ENCODE measurements at places on chromosomes 2 and 18.

- no peak for DNase-seq
These were observed 17.6 kb downstream of the DHRS9 start for GRCh38 chr2:169086893-169087467.

DNA sequence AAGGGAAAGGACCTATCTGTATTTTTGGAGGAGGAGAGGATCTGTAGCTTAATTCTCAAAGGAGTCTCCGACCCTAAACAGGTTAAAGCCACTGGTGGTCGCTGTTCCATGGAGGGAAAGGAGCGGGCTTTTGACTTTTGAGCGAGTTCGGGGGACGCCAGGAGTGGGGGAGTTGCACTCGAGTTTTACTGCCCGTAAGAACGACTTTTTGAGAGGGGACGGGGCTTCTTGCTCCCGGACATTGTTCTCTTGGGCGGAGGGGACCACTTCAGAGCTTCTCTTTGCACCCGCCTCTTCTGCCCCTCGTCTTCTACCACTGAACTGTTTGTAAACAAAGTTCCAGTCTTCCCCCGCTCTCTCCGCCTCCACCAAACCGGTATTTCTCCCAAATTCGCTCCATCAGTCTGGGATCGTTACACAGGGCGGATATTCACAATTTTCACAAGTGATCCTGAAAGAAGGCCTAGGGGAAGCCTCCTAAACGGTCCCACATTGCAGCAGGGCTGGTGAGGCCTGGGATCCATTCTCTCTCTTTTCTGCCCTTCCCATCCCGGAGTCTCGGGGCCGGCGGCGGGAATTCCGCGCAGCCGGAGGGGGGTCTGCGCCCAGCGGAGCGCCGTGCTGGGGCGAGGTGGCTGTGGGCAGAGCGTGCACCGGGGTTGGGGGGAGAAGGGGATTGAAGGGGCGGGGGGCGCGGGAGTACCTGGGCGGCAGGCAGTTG is 6.6 kb downstream of the DLX2 start:
- no peak for DNase-seq

DNA sequence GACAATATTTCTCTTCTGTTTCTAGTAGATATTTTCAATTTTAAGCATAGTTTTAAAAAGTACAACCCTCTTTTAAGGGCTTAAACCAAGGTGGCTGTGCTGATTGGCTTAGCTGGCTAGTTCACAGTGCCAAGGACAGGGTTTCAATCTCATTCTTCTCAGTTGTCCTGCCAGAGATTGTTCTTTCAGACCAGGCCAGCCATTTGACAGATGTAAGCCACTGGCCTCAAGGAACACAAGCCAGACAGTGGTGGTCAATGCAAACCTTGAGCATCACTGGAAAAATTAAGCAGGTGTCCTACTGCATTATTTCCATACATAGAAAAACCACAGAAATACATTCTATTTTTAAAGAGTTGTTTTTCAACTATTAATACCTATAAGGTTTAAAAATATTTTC is 5.9 kb downstream of the RNF103 start:
- DNase-seq: no peak

- DNase-seq: no peak
These were observed 90.6 kb upstream of the MBOAT2 start for GRCh38 chr2:9094117-9094516.

DNA sequence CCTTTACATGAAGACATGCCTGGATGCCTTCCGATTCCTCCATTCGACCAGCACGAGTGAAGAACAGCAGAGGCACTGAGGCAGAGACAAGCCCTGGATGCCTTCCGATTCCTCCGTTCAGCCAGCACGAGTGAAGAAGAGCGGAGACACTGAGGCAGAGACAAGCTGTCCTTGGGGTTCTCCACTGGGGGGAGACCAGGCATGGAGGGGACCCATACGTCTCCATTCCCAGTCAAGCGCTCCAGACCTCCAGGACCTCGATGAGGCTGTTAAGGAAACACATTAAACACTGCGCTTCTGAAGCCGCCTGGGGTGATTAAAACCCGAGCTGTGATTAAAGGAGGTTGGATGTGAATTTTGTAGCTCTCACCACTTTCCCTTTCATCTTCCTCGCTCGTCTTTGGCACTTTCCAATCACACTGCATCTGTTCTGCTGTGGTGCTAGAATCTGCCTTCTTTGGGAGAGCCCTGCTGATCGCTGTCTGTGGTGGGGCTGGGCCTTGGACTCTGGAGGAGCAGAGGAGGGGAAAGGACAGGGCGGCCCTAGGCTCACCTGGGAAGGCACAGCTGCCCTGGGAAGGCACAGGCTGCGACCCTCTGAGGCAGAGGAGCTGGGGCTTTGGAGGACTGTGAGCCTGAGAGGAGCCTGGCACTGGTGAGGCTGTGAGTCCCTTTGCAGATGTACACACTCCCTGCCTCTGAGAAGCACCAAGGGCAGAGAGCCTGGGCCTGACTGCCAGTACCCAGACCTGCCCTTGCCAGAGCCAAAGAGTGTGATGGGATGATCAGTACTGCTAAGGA is 463.1 kb upstream of the HS6ST1 start:
- no peak for DNase-seq

DNA sequence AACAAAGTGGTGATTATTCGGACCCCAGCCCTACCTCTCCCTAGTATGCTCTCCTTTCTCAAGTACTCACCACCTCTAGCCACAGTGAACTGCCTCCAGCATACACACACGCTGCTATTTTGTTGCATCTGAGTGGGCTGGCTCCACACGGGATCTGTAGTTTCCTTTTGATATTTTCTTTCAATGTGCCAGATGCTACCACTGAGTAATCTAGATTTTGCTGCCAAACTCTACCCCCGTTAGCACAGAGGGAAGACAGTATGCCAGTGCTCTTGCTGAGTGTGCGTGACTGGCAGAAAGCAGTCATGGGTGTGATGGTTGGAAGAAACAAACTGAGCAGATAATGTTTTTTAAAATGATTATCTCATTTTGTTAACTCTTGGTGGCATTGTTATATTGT is 11.6 kb downstream of the CFLAR start:
- no peak for DNase-seq

DNA sequence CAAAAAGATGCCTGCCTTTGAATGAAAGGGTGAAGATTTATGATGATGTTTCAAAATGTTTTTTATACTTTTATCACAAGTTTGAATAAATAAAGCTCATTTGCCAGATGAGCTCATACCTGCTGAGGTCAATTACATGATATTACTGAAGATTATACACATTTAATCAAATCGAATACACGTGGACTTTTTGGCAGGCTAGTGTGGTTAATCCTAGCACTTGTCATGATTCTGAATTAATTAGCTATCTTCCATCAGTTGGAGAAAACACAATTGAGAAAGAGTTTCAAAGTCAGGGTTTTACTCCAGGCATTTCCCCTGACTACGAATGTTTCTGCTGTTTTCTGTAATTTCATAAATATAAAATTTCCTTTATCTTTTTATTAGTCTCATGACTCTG is 54.4 kb downstream of the LRPPRC start:
- DNase-seq: no peak

DNA sequence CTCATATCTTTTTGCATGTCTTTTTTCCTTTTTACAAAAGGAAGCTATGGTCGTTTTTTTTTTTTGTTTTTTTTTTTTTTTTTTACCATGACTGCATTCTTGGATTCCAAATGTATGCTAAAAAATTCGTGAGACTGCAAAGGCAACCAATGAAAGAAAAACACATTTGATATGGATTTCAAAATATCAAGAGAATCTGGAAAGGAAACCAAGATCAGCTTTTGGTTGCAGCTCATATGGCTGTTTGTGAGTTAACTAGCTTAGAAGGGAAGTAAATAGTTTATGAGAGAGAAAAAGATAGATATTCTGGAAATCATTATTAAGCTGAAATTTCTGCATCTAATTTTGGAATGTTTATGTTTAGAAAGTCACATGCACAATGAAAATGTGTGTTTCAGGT is 110.3 kb downstream of the PRPF40A start:
- DNase-seq: no peak

GRCh38 chr18:59908799-59909198 is 9.0 kb downstream of the PMAIP1 start:
- no peak for DNase-seq

- no peak for DNase-seq
These were observed 73.8 kb downstream of the HDAC4 start for GRCh38 chr2:239326831-239327535.

- DNase-seq: no peak
These were observed 32.0 kb downstream of the LGALSL start for GRCh38 chr2:64485961-64486360.

GRCh38 chr18:70332694-70333093 is 43.8 kb downstream of the SOCS6 start:
- DNase-seq: no peak

DNA sequence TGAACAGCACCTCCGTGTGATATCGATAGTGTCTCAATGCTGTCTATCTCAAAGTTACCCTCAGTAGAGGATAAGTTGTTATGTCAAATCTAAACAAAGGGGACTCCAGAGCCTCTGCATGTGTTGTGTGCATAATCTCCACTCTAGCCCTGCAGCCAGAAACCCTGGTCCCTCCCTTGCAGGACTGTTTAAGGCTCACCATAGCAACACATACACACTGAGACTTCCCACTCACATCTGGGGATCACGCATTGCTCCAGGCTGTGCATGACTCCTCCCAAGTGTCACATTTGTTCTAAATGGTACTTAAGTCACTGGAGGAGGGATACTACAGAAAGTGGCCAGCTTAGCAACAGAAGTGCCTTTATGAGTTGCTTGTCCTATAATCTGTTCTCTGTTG is 258.6 kb upstream of the CRIM1 start:
- DNase-seq: no peak

DNA sequence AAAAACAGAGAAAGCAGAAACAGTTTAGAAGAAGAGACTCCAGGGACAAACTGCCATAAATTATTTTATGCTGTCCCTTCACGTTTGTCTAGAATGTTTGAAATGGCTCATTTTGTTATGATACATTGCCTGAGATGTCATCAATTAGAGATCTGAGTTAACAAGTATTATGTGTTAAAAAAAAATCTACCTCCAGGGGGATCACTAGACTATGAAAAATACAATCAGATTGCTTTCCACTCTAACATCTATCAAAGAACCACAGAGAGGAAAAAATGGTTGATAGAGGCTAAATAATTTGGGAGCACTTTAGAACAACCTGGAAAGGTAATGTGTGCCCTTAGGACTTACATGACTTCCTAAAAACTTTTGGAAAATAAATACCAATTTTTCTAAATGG is 103.8 kb upstream of the CCDC150 start:
- DNase-seq: no peak

- DNase-seq: no peak
These were observed 405.7 kb downstream of the FBXO15 start for GRCh38 chr18:73741946-73742345.

- peak; percentile 75 for DNase-seq
These were observed 1.1 kb upstream of the SEH1L start for GRCh38 chr18:12946549-12947284.

GRCh38 chr18:13710414-13710831 is 15.9 kb downstream of the FAM210A start:
- DNase-seq: no peak

DNA sequence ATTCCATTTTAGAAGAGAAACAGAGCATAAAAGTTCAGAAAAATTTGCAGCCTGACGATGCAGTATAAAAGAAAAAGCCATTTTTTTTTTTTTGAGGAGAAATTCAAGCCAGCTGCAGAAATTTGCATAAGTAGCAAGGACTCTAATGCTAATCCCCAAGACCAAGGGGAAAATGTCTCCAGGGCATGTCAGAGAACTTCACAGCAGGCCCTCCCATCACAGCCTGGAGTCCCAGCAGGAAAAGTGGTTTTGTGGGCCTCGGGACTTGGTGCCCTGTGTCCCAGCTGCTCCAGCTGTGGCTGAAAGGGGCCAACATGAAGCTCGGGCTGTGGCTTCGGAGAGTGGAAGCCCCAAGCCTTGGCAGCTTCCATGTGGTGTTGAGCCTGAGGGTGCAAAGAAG is 325.3 kb upstream of the HNMT start:
- DNase-seq: no peak

- no peak for DNase-seq
These were observed at the start of gene FSIP2 for GRCh38 chr2:185738679-185739472. Gene FSIP2, plus strand, starts transcription at chr2:185738804. Its CDS starts 91 bp downstream, at chr2:185738895.

- DNase-seq: no peak
These were observed 14.3 kb upstream of the CCDC85A start for GRCh38 chr2:56169521-56169920.

DNA sequence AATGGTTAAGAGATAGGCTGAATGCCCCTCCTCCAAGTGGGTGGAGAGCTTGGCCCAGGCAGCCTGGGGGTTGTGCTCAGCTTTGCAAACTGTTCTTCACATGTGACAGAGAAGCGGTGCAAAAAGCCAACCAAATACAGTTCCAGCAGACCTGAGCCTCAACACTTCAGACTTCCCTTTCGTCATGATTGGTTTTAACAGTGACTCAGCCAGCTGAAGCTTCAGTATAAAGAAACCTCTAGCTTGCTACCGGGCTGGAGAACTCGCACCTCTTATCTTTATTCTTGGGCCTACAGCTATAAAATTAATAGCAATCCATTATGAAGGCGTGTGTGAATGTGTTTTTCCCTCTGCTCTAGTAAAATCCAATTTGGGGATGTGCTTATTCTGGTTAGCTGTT is 20.0 kb downstream of the SETBP1 start:
- no peak for DNase-seq

- peak; percentile 95 for DNase-seq
These were observed 217.8 kb downstream of the OSR1 start for GRCh38 chr2:19140463-19141208.

GRCh38 chr2:66830881-66831280 is 396.0 kb downstream of the MEIS1 start:
- DNase-seq: no peak

DNA sequence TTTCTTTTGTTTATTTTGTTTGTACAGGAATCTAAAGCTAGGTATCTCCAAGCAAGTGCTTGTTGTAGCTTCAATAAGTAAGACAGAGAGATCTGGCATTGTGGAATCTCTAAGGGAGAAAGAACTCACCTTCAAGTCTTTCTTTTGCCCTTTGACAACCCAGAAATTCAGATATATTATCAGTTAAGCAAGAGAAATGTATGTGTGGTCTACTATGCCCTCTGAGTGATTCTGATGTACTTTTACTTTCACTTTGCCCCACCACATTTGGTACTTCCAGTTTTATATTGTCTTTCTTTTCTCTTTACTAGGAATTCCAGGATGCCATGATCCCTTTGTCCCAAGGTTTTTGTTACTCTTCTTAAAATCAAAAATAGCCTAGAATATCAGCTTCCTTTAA is 259.6 kb upstream of the PIK3C3 start:
- DNase-seq: no peak

GRCh38 chr2:205650931-205651330 is 31.4 kb upstream of the NRP2 start:
- no peak for DNase-seq

- no peak for DNase-seq
These were observed 376 bp downstream of the NDUFA10 start for GRCh38 chr2:240024766-240025165.

DNA sequence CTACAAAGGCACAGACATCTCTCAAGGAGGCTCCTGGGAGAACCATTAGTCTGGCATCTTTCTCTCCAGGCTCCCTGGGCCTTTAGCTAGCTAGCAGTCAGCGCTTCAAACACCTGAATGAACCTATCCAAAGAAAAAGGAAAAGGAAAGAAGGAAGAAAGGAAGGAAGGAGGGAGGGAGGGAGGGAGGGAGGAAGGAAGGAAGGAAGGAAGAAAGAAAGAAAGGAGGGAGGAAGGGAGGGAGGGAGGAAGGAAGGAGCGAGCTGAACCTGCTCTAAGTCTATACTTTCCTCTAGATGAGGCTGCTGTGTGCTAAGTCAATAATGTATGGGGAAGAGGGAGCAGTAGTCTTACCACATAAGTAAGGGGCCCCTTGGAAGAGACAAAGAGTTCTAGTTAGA is 5.1 kb upstream of the BCL11A start:
- DNase-seq: no peak

All from non-pigmented ciliary epithelial cell (primary cell).